ENCODE measurements at places on chromosomes 4 and X.

DNA sequence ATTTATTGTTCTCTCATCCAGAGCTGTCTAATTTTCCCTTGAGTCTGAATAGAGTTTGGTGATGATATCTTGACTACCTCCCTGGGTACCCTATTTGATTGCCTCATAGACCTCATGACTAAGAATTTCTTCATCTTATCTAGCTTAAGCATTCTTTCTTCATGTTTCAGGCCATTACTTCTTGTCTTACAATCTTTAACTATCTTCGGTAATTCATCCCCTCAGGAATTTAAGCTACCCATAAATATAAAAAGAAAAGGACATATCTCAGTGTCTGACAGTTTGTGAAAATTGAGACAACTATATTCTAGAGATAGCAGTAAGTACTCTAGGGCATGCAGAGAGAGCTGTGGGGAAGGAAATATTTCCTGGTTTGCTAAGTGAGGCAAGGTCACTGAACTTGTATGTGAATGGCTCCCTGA lies 466.1 kb upstream of the GRID2 start:
- DNase-seq = no peak

DNA sequence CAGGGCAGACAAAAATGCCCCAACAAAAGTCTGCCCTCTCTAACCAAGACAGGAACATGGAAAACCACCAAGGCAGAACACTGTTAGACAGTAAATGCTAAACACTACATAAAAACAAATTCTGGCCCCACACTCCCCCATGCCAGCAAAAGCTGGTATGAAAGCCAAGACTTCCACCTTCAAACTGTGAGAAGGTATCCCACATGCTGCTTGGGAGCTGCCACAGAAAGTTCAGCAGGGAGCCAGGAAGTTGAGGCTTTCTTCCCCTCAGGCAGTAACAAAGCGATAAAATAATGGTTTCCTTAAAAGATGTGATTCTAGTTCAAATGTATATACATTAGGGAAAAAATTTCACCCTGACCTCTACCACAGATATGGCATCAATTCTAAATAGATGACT lies 770.4 kb upstream of the NDST4 start:
- no peak for DNase-seq

DNA sequence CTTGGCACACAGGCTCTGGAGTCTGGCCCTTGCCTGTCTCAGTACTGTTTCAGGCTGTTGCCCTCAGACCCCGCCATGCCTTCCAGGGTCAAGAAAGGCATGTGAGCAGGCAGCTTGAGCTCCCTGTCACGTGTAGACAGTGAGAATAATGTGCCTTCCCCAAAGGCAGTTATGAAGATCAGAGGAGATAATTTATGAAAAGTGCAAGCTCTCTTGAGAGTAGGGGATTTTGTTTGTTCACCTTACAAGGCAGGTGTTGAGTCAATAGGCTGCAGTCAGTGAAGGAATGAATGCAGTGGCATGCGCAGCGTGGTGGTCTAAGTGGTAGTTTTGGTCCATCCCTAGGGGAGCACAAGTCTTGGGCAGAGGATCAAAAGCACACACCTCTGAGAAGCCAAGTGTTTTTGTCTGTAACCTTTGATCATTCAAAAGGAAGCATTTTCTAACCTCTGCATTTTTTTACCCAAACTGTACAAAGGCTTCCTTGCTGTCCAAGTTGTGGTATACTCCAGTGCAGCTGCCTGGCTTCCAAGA lies 14.4 kb downstream of the HADH start:
- DNase-seq = no peak

- DNase-seq = no peak
Observed at GRCh38 chr4:14169460-14169859, 541.9 kb upstream of the BOD1L1 start.

DNA sequence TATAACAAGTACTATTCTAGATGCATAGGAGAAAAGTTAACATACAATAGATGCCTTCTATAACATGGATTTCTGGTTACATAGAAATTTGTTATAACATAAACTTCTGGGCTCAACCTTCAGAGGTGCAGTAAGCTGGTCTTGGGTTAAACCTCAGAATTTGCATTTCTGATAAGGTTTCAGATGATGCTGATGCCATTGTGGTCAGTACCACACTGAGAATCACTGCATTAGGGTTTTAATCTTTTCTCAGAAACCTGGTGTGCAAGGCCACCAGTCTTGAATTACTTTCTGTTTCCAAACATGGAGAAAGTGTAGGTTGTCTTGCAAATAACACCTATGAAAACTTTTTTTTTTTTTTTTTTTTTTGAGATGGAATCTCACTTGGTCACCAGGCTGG lies 146.2 kb downstream of the SPOCK3 start:
- DNase-seq = no peak

GRCh38 chrX:64580605-64581004 lies 185.4 kb upstream of the MTMR8 start:
- DNase-seq = no peak
